ENCODE measurements at places on chromosomes 4 and X. TPM values are rescaled to one million over a fixed set of nuclear protein-coding genes. Genes with fewer than 3 reads are reported as not detected.

- DNase-seq: peak; percentile 40
These were observed 183.5 kb upstream of the C1QTNF7 start for GRCh38 chr4:15244354-15244753.

DNA sequence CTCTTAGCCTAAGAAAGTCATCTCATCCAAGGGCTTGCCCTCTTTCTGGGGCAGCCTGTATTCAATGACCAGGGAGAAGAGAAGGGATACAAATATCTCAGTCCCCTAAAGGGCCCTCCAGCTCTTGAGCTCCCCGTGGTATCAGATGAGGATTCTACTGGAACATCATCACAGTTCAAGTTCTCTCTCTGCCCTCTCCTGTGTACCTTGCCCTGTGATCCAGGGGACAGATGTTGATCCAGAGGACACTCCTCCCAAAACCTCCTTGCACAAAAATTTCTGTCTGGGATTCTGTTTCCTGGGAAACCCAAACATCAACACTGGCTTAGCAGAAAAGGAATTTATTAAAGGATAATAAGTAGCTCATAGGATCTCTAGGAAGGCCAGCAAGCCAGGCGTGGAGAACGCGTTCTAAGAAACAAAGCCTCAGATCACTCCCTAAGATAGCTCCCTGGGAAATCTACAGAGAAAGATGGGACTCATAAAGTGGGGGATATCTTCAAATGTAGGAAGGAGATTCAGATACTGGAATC lies 296.3 kb upstream of the KLF3 start:
- DNase-seq: no peak

DNA sequence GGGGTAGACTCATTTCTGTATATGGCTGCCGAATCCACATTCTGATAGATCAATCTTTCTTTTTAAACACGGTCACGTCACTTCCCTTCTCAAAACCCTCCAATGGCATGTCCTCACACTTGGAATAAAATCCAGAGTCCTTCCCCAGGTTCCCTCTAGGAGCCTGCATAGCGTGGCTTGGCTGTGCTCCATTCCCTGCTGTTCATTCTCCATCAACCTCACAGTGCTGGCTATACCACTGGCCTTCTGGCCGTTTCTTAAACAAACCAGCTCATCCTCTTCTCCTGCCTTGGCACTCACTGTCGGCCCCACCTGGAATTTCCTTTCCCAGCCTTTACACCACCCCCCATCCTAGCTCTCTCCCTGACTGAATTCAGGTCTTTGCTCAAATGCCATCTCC lies 77.1 kb downstream of the RBM47 start:
- DNase-seq: peak; percentile 53

GRCh38 chr4:142493255-142494110 lies 352.6 kb downstream of the INPP4B start:
- DNase-seq: no peak

GRCh38 chrX:151419782-151420181 lies 22.8 kb downstream of the VMA21 start:
- no peak for DNase-seq

GRCh38 chr4:118367872-118368271 lies 15.1 kb upstream of the PRSS12 start:
- DNase-seq: no peak

GRCh38 chr4:186297013-186297645 lies 31.1 kb downstream of the F11 start:
- DNase-seq: peak; percentile 42

DNA sequence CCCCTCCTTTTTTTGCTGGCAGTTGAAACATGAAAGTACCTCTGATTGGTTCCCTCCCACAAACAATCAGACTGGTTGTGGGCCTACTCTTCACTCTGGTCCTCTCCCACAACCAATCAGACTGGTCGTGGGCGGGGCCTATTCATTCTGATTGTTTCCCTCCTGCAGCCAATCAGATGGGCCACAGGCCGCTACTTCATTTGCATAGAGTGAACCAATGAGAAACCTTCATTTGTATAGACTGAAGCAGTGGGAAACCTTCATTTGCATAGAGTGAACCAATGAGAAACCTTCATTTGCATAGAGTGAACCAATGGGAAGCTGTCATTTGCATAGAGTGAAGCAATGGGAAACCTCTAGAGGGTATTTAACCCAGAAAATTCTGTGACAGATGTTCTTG lies 55.2 kb downstream of the TRMT44 start:
- no peak for DNase-seq

GRCh38 chr4:101191302-101192098 lies 155.8 kb downstream of the PPP3CA start:
- DNase-seq: peak; percentile 81

DNA sequence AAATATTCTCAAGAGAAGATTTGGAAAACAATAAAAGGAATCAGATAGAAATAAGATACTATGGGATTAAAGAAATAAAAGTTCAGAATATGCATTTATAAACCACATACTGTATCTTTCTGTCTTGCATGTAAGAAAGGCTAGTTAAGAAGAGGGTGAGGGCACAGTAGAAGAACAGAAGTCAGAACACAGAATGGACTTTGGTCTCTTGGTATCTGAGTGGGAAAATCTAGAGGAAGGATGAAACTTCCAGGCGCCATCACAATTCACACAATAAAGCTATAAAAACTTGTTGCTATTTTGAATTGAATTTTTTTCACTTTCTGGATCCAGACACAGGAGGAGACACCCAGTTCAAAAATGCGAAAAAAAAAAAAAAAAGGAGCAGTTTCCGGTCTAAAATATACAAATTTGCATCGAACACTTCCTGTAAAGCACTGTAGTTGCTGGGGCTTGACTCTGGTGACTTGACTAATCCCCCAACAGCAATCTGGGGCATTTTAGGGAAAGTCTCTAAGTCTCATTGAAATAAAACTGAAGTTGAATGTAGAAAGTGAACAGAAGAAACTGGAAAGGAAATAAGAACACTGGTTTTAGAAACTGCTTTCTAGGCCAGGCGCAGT lies 8.1 kb upstream of the NAAA start:
- DNase-seq: no peak

DNA sequence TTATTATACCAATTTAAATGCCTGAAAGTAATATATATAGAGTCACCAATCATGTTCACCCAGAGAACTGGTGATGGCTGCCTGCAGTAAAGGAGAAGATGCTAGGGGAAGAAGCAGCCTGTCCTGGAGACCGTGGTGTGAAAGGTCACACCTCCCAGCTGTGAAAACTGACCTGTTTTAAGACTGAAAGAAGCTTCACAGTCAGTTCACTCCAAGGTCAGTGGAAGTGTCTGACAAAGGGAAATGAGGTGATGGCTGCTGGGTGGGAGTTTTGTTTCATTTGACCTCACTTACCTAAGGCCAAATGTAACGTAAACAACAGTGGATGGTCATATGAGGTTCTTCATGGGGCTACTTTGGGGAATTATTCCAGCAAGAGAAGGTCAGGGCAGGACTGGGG lies 352.1 kb upstream of the GATB start:
- DNase-seq: no peak

DNA sequence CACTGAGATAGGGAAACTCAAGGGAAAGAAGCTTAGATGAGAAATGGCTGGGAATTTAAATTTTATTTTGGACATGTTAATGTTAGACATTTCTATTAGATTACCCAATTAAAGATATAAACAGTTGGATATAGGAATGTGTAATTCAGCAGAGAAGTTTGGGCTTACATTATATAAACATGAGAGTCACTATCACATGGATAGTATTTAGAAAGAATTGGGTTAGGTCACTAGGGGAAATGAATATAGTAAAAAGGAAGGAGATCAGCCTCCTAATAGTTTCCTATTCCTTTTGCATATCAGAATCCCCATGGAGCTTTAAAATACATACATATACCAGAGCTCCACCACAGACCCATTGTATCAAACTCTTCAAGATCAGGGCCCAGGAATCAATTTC lies 19.6 kb upstream of the CXCL5 start:
- no peak for DNase-seq

Gene OPHN1
- total RNA-seq: 4.4 TPM

Gene NSDHL
- 24.5 TPM for total RNA-seq

Gene NCAPG
- total RNA-seq: 42.6 TPM

Gene FAM133A
- 1.3 TPM for total RNA-seq

Gene HOPX
- not detected for total RNA-seq

Gene SPOCK3
- not detected for total RNA-seq

Gene MAGEA2
- 15.8 TPM for total RNA-seq
